ENCODE measurements at places on chromosomes 2 and 18.
A peak's percentile ranks its signal among the peaks of the same experiment; 100 is the strongest.

DNA sequence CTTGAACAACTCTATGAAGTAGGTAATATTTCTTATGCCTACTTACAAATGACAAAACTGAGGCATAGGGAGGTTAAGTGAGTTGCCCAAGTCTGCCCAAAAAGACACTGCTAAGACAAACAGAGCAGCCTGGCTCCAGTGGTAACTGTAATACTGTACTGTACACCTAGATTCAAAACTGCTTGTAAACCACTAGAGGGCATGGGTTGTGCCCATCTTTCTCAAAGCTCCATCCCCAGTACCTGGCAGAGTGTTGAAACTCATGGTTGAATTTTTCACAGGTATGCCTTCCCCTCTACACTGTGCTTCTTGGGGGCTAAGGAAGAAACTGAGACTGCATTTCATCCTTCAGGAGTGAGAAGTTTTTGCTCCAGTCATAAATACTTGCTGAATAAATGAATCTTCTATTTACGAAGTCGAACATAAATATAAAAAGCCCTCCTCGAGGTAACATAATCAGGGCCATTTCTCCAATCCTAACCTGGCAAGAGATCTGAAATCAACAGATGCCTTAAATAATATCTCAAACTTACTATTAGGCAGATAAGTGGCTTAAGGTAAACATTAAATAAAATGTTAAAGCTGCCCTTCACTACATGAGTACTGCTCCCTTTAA, 2.0 kb downstream of the PPP4R1 start:
- peak; percentile 59 for DNase-seq

DNA sequence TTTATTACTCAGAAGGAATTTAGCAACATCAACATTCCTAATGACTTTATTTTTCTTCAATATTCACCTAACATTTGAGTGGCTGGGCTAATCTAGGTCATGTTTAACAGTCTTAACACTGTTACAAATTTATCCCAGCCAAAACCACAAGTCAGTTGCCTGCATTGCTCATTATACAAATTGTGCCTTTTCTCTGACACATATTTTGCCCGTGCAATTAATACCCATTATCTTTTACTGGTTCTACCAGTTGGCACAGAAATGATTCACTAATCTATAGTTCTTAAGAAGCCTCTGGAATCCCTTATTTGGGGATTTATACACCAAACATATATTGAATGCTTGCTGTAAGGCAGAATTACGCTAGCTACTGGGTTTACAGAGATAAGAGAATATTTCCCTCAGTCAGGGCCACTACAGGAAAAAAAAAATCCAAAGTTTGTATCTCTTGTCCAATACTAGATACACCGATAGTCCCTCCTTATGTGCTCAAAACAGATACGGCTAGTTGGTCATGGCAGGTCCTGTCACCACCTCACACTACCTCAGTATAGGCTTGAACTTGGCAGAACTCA, 46.3 kb downstream of the ZCCHC2 start:
- DNase-seq: no peak

GRCh38 chr18:10274301-10274700, 180.1 kb upstream of the APCDD1 start:
- no peak for DNase-seq

DNA sequence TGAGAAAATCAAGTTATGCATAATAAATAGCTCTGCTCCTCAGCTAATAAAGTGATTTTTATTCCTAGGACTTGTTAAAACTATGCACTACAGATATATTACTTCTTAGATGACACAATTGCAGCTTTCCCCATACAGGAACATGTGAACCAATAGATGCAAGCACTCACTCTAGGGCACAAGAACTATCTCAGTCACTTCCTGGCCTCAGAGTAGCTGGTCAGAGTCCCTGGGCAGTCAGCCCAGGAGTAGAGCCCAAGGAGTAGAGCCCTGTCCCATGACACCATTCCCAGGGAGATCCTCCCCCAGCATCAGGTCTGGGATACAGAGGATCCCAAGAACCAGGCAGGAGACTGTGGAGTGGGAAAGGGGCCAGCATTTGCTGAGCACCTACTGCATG, 2.7 kb downstream of the TNS1 start:
- DNase-seq: no peak

DNA sequence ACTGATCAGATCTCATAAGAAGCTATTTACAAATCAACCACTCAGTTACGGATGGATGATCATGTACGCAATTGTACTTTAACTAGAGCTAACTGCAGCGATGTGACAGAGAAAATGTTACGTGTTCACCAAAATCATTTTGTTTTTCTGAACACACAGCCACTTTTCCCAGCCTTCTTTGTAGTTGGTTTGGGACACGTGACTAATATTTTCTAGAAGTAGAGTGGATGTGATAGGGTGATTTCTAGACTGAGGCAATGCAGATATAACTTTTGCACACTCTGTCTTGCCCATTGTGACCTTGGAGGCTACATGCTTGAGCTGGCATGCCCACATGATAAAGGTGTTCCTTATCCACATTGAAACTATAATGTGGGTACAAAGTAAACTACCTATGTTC, 9.9 kb upstream of the SLC9A4 start:
- DNase-seq: no peak

DNA sequence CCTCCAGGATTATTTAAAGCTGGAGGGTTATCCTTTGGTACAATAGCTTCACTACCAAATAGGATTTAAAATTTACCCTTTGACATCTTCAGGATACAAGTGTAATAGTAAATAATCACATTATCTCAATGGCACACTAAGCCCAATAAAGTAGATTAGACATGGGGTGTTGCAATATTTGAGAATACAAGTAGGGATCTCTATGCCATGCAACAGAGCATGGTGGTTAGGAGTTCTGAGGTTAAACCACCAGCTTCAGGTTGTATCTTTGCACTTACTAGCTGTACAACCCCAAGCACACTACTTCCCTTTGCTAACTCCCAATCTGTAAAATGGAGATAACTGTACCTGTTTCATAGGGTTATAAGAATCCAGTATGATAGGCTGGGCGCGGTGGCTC, 6.2 kb downstream of the MBD2 start:
- DNase-seq: no peak

GRCh38 chr2:102294802-102295489, 16.4 kb upstream of the IL1RL1 start:
- DNase-seq: no peak

GRCh38 chr2:180621941-180622918, 358.2 kb upstream of the UBE2E3 start:
- no peak for DNase-seq

GRCh38 chr18:58756596-58757240, 85.5 kb downstream of the MALT1 start:
- DNase-seq: no peak

DNA sequence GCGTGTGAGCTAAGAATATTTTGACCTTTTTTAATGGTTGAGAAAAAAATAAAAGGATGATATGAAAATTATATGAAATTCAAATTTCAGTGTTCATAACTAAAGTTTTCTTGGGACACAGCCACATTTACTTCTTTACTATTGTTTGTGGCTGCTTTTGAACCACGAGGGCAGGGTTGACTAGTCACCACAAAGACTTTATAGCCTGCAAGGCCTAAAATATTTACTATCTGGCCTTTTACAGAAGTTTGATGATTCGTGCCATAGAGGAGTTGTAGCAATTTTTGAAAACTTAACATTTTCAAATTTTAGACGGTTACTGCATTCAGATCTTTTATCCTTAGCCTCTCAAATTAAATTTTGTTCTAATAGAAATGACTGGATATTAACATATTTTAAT, 69.9 kb downstream of the LIMS1 start:
- DNase-seq: no peak

DNA sequence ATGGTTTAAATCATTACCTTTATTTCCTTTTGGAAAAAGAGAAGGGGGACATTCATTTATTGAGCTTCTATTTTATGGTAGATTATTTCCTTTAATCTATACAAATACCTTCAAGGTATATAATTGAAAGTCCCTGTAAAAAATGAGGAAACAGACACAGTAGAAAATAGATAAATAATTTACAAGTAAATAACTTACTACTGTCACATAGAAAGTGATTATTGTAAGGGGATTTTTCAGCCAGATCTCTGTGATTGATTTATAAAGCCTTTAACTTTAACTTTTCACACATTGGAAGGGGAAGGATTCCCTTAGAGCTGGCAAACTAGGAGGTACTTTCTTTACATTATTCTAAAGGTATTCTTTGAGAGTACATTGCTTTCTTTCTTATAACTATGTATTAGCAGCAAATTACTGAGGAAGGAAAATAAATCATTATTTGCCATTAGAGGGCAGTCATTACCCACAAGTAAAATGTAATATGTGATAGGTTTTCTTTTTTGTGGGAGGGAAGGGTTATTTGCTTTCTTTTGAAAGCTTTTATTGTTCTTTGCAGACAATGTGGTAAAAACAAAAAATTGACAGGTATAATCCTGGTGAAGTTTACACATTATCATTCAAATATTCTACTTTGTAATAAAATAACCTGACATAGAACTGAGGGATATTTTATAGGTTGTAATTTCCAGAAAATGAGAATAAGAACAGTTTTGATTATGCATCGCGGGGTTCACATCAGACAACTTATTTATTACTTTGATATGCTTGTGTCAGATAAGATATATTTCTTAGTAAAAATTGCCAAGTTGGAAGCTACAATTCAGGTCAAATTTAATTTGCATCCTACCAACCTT, 24.8 kb upstream of the RPE start:
- DNase-seq: peak; percentile 39

DNA sequence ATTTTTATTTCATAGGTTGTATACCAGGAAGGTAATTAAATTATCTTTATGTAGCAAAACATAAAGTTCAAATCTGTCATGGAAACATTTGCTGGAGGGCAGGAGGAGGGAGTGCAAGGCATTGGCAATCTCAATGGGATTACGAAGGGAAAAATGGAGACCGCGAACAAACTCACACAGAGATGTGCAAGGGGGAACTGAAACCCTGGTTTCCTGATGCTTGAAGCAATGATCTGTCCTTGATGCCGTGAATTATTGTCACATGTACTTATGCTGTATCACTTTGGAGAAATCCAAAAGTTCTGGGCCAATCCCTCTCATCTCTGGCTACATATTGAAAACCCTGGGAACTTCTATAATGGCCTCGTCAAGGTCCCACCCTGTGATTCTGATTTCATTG, 65.0 kb upstream of the MFF start:
- DNase-seq: no peak

GRCh38 chr2:1993711-1994682, 249.7 kb upstream of the PXDN start:
- no peak for DNase-seq

DNA sequence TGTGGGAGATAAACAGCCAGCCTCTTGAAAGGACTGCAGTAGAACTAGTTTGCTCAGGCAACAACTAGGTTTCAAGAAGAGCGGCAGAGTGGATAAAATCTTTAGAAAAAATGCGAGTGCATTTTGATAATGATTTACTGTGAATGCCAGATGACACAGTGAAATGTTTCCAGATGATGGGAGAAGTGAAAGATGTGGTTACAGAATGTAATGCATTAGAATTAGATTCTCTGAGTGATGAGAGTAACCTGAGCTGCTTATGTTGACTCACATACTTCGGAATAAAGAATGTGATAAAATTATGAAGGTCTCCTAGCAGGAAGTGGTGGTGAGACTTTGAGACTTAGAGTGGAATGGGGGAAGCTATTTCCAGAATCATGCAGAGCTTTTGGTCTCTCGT, 184.3 kb downstream of the GULP1 start:
- no peak for DNase-seq

GRCh38 chr2:150101947-150102346, 385.5 kb downstream of the RND3 start:
- no peak for DNase-seq

- no peak for DNase-seq
Measured at GRCh38 chr2:178506524-178506923, 26.3 kb downstream of the PLEKHA3 start.

DNA sequence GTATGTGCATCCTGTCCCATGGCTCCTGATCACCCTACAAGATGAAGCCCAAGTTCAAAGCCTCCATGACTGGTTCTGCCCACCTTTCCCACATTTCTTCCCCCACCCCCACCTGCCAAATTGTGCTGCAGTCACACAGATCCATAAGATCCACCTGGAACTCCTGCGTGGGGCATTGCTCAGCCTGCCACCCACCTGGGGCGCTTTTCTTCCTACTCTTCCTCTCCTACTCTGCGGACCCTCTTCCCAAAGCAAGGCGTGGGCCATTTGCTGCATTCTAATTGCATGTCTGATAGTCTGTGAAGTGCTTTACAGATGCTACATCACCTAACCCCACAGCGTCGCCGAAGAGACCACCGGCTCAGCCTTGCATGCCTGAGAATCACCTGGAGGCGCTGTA, 402.4 kb upstream of the ID2 start:
- DNase-seq: no peak

GRCh38 chr2:48540237-48540935, 10.4 kb downstream of the STON1 start:
- no peak for DNase-seq

DNA sequence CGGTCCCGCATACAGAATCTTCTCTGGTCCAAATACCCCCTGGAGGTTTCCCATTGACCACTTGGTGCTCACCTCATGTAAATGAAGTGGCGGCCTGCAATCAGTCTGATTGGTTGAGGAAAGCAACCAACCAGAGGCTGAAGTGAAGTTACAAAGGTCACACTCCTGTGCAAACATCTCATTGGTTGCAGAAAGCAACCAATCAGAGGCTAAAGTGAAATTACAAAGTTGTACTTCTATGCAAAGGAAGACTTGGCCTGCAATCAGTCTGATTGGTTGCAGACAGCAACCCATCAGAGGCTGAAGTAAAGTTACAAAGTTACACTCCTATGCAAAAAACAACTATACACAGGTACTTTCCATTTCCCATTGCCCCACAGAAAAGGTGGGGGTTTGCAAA, 2.5 kb upstream of the SP100 start:
- DNase-seq: no peak

DNA sequence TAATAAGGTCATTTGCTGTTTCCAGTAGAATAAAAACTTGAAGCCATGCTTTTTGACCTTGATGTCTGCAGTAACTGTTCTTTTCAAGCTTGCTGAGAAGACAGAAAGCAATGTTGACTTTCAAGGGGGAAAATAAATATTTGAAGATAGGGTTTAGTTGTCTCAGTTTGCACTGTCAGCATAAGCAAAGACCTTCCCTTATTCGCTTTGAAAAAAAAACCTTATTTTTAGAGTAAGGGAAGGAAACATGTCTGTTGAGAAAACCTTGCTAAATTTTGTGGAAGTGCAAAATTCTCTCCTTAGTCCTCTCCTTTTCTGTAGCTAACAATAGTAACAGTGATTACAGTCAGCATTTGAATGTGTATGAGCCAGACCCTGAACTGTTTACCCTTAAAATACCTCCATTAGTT, 43.1 kb downstream of the MAP4K4 start:
- DNase-seq: no peak

GRCh38 chr2:28202719-28203118, 189.9 kb upstream of the FOSL2 start:
- DNase-seq: no peak
